ENCODE measurements at places on chromosomes 13 and 19. TPM values are rescaled to one million over a fixed set of nuclear protein-coding genes. Genes with fewer than 3 reads are reported as not detected.
A peak's percentile ranks its signal among the peaks of the same experiment; 100 is the strongest.

DNA sequence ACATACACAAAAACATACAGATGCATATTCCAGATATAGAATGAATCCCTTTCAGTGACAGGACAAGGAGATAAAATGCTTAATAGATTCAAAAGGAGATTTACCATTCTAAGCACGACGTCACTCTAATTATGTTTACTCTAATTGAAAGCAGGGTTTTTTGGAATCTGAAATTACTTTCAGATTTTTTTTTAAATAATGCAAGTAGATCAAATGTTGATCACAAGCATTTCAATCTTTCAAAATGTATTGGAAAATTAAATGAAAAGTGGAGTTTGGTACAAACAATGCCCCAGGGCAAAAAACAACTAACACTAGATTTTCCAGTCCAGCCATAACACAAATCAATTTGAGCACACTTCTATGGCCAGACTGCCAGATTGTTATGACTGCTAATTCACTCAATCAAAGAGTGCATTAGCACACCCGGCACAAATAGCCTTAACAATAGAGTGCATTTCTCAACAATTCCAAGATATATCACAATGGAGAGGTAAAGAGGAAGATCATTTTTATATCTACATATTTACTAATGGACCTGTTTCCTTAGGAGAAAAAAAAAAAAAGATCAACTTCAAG lies 4.3 kb upstream of the DACH1 start:
- no peak for DNase-seq

- no peak for DNase-seq
Observed at GRCh38 chr13:100754459-100754858, 79.9 kb upstream of the TMTC4 start.

GRCh38 chr13:24353736-24354135 lies 44.4 kb downstream of the C1QTNF9 start:
- no peak for DNase-seq

IFNL3 gene
- total RNA-seq: not detected

ANGPTL8 gene
- not detected for total RNA-seq

DNA sequence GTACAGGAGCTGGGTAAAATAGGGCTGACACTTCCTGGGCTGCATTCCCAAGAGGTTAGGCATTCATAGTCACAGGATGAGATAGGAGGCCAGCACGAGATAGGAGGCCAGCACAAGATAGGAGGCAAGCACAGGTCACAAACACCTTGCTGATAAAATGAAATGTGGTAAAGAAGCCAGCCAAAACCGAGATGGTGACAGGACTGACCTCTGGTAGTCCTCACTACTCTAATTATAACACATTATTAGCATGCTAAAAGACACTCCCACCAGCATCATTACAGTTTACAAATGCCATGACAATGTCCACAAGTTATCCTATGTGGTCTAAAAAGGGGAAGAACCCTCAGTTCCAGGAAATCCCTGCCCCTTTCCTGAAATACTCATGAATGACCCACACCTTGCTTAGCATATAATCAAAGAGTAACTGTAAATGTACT lies 20.9 kb upstream of the IGSF23 start:
- DNase-seq: no peak

DNA sequence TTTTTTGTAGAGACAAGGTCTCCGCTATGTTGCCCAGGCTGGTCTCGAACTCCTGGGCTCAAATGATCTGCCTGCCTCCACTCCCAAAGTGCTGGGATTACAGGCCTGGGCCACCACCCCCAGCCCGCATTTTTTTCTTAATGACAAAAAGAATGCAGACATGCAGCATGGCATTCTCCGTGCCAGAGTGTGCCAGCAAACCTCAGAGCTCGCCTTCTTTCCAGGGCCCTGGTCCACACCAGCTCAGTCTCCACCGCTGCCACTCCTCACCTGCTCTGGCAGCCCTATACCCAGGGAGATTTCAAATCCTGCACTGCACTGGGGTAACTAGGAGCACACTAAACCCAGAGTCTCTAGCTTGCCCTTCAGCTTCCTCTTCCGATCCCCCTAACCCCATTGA lies 41.7 kb downstream of the ZIC5 start:
- DNase-seq: no peak

GRCh38 chr19:4081441-4082129 lies 14.9 kb upstream of the ZBTB7A start:
- DNase-seq: no peak

MICU2 gene
- total RNA-seq: 68.1 TPM

TDRD12 gene
- total RNA-seq: 1.9 TPM

SPRED3 gene
- 1.8 TPM for total RNA-seq

DNA sequence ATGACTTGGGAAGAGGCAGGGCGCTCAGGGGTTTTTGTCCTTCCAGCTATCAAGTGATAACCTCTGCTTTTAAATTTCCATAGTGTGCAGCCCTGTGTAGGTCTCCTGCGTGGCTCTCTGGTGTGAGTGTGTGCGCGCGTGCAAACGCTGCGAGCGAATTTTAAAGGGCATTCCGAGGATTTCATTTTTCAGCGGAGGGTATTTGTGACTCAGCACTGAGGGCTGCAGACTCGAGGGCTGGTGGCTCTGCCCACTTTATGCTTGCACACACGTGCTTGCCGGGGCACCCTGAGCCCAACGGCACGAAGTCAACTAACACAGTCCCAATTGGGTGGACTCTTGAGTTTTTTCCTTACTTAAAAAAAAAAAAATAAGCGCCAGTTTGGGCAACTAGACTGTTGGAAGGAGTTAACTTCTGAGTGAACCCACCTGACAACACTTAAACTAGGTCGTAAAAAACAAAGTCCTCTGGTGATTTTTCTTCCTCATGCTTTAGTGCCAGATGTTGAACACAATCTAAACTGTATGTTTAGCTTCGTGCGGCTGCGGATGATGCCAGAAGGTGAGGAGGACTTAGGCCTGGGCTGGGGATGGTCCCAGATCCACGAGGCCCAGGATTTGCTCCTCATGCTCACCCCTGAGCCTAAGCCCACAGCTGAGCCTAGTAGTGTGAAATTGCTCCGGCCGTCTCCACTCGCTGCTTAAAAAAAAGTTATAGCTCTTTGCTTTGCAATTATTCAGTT lies 2.1 kb downstream of the FGF9 start:
- DNase-seq: no peak

DNA sequence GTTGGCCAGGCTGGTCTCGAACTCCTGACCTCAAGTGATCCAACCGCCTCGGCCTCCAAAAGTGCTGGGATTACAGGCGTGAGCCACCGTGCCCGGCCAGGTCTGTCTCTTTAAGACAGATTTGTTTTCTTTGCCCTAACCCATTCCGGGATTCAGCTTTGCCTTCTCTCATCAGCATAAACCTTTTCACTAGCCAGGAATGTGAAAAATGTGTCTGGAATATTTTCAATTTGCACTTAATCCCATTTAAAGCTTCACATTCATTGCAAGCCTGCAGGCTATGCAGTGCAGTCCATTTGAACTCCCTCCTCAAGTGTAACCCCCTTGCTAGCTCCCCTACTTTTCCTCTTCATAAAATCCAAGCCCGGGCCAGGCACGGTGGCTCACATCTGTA lies 880 bp upstream of the TMEM160 start:
- no peak for DNase-seq

MOB3A gene
- total RNA-seq: 47.8 TPM

DNA sequence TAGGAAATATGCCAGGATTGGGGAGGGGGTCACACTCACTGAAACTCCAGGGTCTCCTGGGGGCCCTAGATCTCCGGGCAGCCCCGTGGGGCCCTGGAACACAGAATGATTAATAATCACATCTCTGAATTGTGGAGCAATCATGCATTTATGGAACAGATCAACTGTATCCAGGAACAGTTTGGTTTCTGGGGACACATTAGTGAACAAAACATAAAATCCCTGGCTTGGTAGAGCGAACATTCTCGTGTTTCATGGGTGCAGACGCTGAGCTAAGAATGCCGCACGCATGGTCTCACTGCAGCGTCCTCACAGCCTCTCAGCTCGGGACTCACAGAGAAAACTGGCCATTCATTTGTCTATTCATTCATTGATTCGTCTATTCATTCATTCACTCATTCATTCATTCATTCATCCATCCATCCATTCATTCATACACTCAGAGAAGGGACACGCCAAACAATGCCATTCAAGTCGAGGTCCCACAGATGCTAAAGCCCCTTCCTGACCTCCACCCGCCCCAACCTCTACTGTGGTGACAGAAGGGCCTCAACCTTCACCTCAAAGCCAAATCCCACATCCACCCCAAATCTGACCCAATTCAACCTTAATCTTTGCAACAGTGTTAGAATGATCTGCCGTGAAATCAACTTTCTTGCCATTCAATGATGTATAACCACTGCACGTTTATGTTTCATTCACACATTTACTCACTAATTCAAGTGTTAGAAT lies 35.0 kb upstream of the OLFM2 start:
- DNase-seq: no peak

DNA sequence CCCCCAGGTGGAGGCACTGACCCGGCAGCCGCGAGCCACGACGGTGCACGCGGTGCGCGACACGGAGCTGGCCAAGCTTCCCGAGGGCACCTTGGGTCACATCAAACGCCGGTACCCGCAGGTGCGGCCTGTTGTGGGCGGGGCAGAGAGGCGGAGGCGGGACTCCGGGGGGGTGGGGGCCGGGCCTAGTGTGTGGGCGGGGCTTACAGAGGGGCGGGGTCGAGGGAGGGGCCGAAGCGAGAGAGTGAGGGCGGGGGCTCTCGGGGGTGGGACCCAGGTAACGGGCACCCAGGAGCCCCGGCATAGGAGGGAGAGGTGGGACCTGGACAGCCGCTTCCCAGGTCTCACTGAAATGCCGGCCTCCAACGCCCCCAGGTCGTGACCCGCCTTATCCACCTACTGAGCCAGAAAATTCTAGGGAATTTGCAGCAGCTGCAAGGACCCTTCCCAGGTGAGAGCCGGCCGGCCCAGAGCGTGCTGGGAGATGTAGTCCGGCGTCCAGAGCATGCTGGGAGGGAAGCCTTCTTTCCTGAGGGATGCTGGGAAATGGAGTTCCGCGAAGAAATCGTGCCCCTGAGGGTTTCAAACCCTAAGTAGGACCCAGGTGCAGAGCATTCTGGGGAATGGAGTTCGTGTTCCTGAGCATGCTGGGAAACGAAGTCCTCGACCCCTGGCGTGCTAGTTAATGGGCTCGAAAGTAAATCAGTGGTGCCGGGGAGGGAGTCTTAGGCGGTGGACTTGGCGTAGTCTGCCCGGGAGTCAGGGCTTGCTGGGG lies 15.7 kb downstream of the PNPLA6 start:
- peak; percentile 78 for DNase-seq

FGF22 gene
- total RNA-seq: 3.1 TPM

DNA sequence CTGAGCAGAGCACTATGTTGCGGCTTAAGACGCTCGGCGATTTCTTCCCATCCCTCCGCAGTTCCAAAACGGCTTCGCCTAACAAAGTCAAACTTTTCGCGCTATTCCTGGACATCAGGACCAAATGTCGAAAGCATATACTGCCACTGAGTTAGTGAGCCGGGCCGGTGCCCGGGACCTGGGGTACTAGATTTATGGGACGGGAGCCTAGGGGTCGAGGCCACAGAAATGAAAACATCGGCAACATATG lies 699 bp downstream of the RCBTB2 start:
- DNase-seq: no peak

NUMBL gene
- 69.3 TPM for total RNA-seq

- DNase-seq: no peak
Observed at GRCh38 chr13:43057653-43058317, 34.4 kb downstream of the DNAJC15 start.

DNA sequence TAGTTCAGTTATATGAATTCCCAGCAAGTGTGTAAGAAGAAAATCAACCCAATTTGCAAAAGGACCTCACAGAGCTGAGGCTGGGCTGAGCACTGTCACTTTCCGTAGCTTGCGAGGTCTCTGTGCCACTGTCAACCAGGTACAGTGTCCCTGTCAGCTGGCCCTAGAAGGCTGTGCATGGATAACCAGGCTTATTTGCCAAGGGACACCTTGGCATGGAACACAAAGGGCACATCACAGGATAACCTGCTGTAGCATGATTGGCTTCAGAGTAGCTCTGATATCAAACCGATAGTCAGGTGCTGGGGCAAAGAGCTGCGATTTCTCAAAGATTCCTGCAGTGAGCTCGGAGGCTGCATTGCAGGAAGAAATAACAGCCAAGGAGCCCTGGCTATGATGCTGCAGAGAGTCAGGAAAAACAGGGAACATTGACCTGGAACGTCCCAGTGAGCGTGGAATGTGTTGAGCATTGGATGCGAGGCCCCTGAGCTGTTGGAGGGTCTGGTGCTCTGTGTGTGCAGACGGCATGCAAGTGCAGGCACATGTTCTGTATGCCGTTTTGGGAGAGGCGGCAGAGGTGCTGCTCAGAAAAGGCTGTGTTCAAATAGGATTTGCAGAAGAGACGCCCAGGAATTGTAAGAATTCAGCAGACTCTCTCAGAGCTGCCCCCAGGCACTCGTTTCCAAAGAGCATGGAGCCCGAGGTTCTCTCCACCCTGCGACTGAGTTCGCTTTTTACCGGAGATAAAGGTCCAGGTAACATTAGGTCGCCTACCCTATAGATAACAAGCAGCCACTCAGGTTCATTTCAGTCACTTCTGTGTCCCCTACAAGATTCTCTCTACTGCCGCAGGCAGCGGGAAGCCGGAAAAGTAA lies 213.5 kb upstream of the IRS2 start:
- no peak for DNase-seq

GRCh38 chr13:38399535-38399934 lies 49.9 kb downstream of the UFM1 start:
- DNase-seq: no peak

GRCh38 chr19:49255674-49256073 lies 69.3 kb downstream of the SLC6A16 start:
- DNase-seq: no peak

ZNF221 gene
- 6.6 TPM for total RNA-seq

- DNase-seq: no peak
Observed at GRCh38 chr19:827710-828321, at the start of gene AZU1. Gene AZU1 (plus strand): TSS chr19:827837. CDS start chr19:827847, 10 bp downstream.

- DNase-seq: no peak
Observed at GRCh38 chr13:102089722-102090121, 312.1 kb downstream of the FGF14 start.

DNA sequence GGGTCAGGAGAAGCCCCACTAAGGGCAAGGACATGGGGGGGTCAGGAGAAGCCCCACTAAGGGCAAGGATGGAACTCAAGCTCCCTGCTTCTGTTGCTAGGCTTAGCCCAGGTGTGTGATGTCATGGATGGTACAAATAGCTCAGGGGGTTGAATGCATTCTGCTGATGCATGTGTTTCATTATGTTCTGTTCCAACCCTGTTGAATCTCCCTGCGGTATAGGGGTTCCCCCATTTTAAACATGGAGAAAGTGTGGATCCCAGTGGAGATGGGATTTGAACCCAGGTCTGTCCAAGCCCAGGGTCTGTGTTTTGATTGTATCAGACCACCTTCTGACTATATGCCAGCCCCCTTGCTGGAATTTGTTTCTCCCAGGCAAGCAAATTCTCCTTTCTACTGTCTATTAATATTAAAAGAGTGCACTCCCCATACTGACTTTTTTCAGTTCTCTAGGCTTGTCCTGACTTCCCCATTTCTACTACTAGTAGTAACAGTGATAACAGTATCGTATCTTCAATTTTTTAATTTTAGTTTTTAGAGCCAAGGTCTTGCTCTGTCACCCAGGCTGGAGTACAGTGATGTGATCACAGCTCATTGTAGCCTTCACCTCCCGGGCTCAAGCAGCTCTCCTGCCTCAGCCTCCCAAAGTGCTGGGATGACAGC lies 6.7 kb downstream of the ZNF865 start:
- no peak for DNase-seq

FLT1 gene
- 31.4 TPM for total RNA-seq

GRCh38 chr19:15288146-15288963 lies 44.0 kb downstream of the BRD4 start:
- no peak for DNase-seq

GRCh38 chr19:18433735-18434398 lies 4.1 kb downstream of the ISYNA1 start:
- DNase-seq: peak; percentile 65

GRCh38 chr19:5956728-5957127 lies 21.2 kb downstream of the RANBP3 start:
- DNase-seq: no peak
